Germinal center (tissue), 1 donor: ENCODE measurements at places on chromosomes 4 and X.

DNA sequence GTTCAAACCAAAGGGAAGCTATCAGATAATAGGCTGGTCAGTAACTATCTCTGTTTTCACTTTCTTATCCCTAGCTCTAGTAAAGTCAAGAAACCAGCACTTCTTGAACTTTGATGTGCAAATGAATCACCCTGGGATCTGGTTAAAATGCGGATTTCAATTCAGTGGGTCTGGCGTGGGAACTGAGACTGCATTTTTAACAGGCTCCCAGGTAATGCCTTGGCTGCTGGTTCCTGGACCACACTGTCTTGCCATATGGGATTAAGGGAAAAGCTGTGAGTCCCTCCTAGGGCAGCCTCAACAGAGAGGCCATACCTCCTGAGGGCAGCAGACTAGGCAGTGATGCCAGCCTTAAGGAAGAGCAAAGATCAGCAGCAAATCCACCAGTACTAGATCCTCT lies 1.7 kb downstream of the RNF175 start:
- no peak for DNase-seq

GRCh38 chr4:90099812-90100211 lies 27.4 kb upstream of the CCSER1 start:
- DNase-seq, result no peak

GRCh38 chr4:95594629-95595028 lies 45.9 kb upstream of the UNC5C start:
- DNase-seq, result no peak

DNA sequence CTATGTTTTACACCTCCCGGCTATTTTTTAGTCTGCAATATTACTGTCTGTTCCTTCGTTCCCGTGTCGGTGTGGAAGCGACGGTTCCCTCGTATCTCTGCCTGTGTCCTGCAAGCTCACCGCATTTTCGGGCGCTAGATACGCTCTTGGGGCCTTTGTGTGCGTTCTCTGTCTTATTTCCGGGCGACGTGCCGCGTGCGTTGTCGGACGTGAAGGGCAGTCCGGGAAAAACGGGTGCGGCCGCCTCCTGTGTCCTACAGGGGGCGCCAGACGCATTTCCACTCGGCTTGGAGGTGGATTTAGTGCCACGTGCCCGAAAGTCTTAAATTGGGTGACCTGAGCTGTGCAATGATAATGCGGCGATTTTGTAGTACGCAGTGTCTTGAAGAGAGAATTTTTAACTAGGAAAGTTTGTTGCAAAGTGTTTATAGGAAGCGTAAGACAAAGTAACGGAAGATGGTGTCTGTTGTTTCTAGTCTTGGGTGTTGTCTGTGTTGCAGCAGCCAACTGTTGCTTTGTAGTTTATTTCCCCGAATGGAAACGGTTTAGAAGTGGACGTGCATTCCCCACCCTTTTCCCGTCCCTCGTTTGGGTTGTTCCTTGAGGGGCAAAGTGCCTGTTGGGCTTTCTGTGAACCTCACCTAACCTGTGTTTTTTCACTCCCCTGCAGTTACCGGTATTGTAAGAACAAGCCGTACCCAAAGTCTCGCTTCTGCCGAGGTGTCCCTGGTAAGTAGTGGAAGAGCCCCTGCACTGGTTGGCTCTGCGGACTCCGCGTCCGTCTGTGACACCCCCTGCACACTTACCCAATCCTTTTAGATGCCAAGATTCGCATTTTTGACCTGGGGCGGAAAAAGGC lies 720 bp downstream of the RPL10 start:
- peak; percentile 56 for DNase-seq

- DNase-seq, result no peak
Observed at GRCh38 chr4:4519297-4519894, 22.5 kb downstream of the STX18 start.

GRCh38 chr4:6779667-6780565 lies 2.6 kb upstream of the KIAA0232 start:
- no peak for DNase-seq

GRCh38 chr4:2630556-2631273 lies 94.3 kb downstream of the FAM193A start:
- no peak for DNase-seq

GRCh38 chrX:78314561-78314960 lies 12.8 kb downstream of the CYSLTR1 start:
- no peak for DNase-seq

GRCh38 chrX:120753413-120754251 lies 122.0 kb downstream of the CT47B1 start:
- peak; percentile 17 for DNase-seq

GRCh38 chrX:107204068-107204605 lies 2.1 kb downstream of the NUP62CL start:
- DNase-seq, result no peak

GRCh38 chr4:184949020-184949419 lies 69.3 kb upstream of the HELT start:
- DNase-seq, result no peak

GRCh38 chr4:604131-604530 lies 21.2 kb upstream of the PDE6B start:
- DNase-seq, result peak; percentile 27

GRCh38 chr4:56102601-56103000 lies 153.9 kb downstream of the CEP135 start:
- no peak for DNase-seq
